Aorta (tissue), 5 donors: ENCODE measurements at places on chromosomes 12 and 14. TPM values are rescaled to one million over a fixed set of nuclear protein-coding genes. Genes with fewer than 3 reads are reported as not detected.

SLCO1B3 gene
- total RNA-seq, result 0.13 TPM

C12orf75 gene
- 75.9 TPM for total RNA-seq

LRP1-AS gene
- total RNA-seq, result not detected

PRB2 gene
- total RNA-seq, result not detected

RTL1 gene
- total RNA-seq, result not detected

SERPINA4 gene
- total RNA-seq, result not detected

- no peaks in the 10 kb centered on the region for H3K4me1 ChIP-seq
- H3K27me3 ChIP-seq, result no peaks in the 10 kb centered on the region
- DNase-seq, result peak; percentile 14
- H3K36me3 ChIP-seq, result no peaks in the 10 kb centered on the region
These were observed 19.2 kb upstream of the CORO1C start for GRCh38 chr12:108750526-108750925.

- H3K27ac ChIP-seq, result no peak overlapping the region
- H3K36me3 ChIP-seq, result no peaks in the 10 kb centered on the region
- H3K4me3 ChIP-seq, result no peak overlapping the region
- peaks cover 13% of the 10 kb centered on the region for H3K4me1 ChIP-seq
- no peaks in the 10 kb centered on the region for H3K27me3 ChIP-seq
- no peak for DNase-seq
These were observed 16.2 kb downstream of the PXN start for GRCh38 chr12:120249266-120249874.

DNA sequence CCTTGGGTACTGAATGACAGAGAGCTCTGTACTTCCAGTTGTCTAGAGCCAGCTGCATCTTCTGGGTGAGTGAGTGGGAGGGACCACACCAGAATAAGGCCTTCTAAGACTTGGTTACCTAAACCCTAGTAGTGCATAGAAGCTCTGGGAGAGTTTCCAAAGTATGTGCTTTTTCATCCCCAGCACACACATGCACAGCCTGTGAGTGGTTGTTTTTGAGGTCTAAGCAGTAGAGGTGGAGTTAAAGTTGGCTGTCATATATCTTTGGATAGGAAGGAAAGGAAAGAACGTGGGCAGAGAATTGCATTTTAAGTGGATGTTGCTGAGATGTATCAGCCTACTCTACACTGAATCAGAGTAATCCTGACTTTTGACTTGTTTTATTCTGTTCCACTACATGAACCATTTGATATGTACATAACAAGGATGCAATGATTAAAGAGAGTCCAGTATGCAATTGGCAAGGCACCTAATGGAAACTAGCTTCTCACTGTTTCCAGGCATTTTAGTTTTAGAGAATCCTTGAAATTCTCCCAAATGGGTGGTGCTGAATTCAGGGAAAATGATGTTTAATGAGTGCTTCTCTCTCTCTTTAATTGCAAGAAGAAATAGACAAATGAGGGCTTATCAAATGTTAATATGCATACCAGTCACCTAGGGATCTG lies 51.8 kb upstream of the PRICKLE1 start:
- H3K4me3 ChIP-seq, result no peak overlapping the region
- no peaks in the 10 kb centered on the region for H3K36me3 ChIP-seq
- DNase-seq, result no peak
- no peak overlapping the region for H3K27ac ChIP-seq
- H3K27me3 ChIP-seq, result no peaks in the 10 kb centered on the region
- no peaks in the 10 kb centered on the region for H3K4me1 ChIP-seq

GRCh38 chr14:104519721-104520120 lies 59.8 kb upstream of the C14orf180 start:
- no peak for DNase-seq
- no peak overlapping the region for H3K27ac ChIP-seq
- no peaks in the 10 kb centered on the region for H3K36me3 ChIP-seq
- H3K4me1 ChIP-seq, result no peaks in the 10 kb centered on the region

GRCh38 chr12:2526371-2526770 lies 268.4 kb upstream of the FKBP4 start:
- peaks cover 3% of the 10 kb centered on the region for H3K36me3 ChIP-seq
- no peak for DNase-seq
- H3K4me3 ChIP-seq, result no peak overlapping the region
- H3K4me1 ChIP-seq, result no peaks in the 10 kb centered on the region
- no peaks in the 10 kb centered on the region for H3K27me3 ChIP-seq
- no peak overlapping the region for H3K27ac ChIP-seq

GRCh38 chr12:119894916-119895315 lies 17.8 kb upstream of the CIT start:
- H3K4me3 ChIP-seq, result no peak overlapping the region
- H3K27me3 ChIP-seq, result no peaks in the 10 kb centered on the region
- no peaks in the 10 kb centered on the region for H3K4me1 ChIP-seq
- H3K36me3 ChIP-seq, result no peaks in the 10 kb centered on the region

- no peaks in the 10 kb centered on the region for H3K36me3 ChIP-seq
- no peaks in the 10 kb centered on the region for H3K4me1 ChIP-seq
- no peak overlapping the region for H3K27ac ChIP-seq
- DNase-seq, result peak; percentile 32
- H3K27me3 ChIP-seq, result no peaks in the 10 kb centered on the region
- H3K4me3 ChIP-seq, result no peak overlapping the region
These were observed 41.4 kb downstream of the C14orf132 start for GRCh38 chr14:96080571-96080970.

- H3K27ac ChIP-seq, result peak overlapping the region; percentile 89
- no peaks in the 10 kb centered on the region for H3K27me3 ChIP-seq
- no peaks in the 10 kb centered on the region for H3K4me1 ChIP-seq
- H3K36me3 ChIP-seq, result no peaks in the 10 kb centered on the region
These were observed 471 bp downstream of the XPOT start for GRCh38 chr12:64404470-64405256.

DNA sequence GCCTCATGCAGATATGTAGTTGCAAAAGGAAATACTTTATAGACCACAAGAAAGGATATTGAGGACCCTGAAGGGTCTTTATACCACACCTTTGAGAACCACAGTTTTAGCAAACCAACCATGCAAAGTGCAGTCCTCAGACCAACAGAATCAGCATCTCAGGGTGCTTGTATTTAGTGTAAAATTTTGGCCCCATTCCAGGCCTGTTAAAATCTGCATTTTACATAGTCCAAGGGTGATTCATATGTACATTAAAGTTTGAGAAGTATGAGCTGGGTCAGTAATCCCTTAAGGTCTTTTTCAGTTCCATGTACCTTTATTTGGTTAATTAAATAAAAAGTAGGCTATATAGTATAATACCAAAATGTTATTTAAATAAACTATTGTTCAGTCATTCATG lies 91.2 kb downstream of the WNK1 start:
- H3K4me3 ChIP-seq, result no peak overlapping the region
- H3K27me3 ChIP-seq, result no peaks in the 10 kb centered on the region
- H3K36me3 ChIP-seq, result no peaks in the 10 kb centered on the region
- no peak overlapping the region for H3K27ac ChIP-seq
- H3K4me1 ChIP-seq, result no peaks in the 10 kb centered on the region

DNA sequence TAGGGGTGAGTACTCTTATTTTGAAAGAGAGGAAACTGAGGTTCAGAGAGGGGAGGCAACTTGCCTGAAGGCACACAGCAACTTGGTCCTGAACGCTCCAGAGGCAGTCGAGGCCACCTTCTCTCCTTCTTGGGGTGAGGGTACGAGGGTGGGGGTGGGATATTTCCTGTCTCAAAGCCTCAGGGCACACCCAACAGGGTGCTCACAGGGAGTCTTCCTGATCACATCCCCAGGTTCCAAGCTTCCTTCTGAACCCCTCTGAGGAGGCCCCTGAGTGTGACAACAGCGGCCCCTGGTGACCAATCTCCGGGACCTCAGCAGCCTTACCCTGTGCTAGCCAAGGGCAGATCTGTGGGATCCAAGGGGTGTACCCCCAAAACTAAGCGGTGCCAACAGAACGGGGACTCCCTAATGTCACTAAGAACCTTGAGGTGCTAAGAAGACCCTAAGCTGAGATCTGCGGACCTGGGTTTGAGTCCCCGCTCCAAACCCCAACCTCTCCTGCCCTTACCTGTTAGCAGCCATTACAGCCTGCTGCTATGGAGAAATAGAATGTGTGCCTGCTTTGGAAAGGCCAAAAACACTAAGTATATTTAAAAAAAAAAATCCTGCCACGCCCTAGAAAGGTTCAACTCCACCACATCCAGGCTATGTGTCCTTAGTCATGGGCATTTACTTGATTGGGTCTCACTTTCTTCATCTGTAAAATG lies 57.9 kb downstream of the TRPV4 start:
- no peaks in the 10 kb centered on the region for H3K36me3 ChIP-seq
- H3K4me3 ChIP-seq, result no peak overlapping the region
- peak; percentile 91 for DNase-seq

- no peak overlapping the region for H3K27ac ChIP-seq
- peak overlapping the region; percentile 82 for H3K4me3 ChIP-seq
- H3K27me3 ChIP-seq, result no peaks in the 10 kb centered on the region
- no peak for DNase-seq
- H3K36me3 ChIP-seq, result no peaks in the 10 kb centered on the region
These were observed 577 bp downstream of the ATG101 start for GRCh38 chr12:52070185-52070925.

- H3K27me3 ChIP-seq, result no peaks in the 10 kb centered on the region
- H3K36me3 ChIP-seq, result no peaks in the 10 kb centered on the region
- H3K4me3 ChIP-seq, result no peak overlapping the region
- H3K27ac ChIP-seq, result no peak overlapping the region
These were observed 15.3 kb upstream of the PELI2 start for GRCh38 chr14:56102941-56103340.

DNA sequence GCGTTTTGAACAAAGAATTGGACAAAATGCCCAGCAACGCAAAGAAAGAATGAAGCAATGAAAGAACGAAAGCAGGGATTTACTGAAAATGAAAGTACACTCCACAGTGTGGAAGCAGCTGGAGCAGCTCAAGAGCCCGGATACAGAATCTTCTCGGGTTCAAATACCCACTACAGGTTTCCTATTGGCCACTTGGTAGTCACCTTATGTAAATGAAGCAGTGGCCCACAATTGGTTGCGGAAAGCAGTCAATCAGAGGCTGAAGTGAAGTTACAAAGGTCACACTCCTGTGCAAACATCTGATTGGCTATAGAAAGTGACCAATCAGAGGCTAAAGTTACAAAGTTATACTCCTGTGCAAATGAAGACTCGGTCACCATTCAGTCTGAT lies 15.0 kb upstream of the PPP1R13B start:
- no peaks in the 10 kb centered on the region for H3K27me3 ChIP-seq
- no peak overlapping the region for H3K4me3 ChIP-seq
- no peaks in the 10 kb centered on the region for H3K36me3 ChIP-seq

DNA sequence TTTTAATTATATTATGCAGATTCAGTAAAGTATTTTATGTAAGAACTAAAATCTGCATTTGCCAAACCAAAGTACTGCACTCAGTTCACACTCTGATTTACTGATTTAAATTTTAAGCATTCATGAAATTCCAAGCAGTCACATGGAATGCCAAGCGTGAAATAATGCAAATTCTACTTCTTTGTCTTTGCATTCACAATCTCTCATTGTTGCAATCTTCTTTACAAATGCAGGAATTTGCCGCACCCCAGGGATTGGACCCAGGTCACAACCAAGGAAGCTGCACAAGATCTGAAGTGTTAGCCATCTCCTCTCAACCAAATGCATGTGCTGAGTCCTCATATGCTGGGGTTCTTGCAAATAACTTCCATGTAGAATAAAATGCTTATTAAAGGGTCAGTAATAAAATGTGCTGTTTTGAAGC lies 71.9 kb downstream of the TUNAR start:
- no peaks in the 10 kb centered on the region for H3K4me1 ChIP-seq
- no peak for DNase-seq
- H3K27ac ChIP-seq, result no peak overlapping the region
- H3K27me3 ChIP-seq, result no peaks in the 10 kb centered on the region

- H3K4me3 ChIP-seq, result no peak overlapping the region
- peaks cover 15% of the 10 kb centered on the region for H3K36me3 ChIP-seq
- no peak for DNase-seq
- no peaks in the 10 kb centered on the region for H3K27me3 ChIP-seq
These were observed 25.1 kb downstream of the ANAPC5 start for GRCh38 chr12:121326996-121327674.

- H3K27ac ChIP-seq, result no peak overlapping the region
- no peak for DNase-seq
- H3K36me3 ChIP-seq, result no peaks in the 10 kb centered on the region
- no peaks in the 10 kb centered on the region for H3K4me1 ChIP-seq
- H3K4me3 ChIP-seq, result no peak overlapping the region
These were observed 124.2 kb downstream of the GLT1D1 start for GRCh38 chr12:128977441-128977840.

GRCh38 chr14:97311411-97311810 lies 514.2 kb downstream of the VRK1 start:
- no peaks in the 10 kb centered on the region for H3K27me3 ChIP-seq
- H3K27ac ChIP-seq, result no peak overlapping the region
- no peak overlapping the region for H3K4me3 ChIP-seq
- no peak for DNase-seq

DNA sequence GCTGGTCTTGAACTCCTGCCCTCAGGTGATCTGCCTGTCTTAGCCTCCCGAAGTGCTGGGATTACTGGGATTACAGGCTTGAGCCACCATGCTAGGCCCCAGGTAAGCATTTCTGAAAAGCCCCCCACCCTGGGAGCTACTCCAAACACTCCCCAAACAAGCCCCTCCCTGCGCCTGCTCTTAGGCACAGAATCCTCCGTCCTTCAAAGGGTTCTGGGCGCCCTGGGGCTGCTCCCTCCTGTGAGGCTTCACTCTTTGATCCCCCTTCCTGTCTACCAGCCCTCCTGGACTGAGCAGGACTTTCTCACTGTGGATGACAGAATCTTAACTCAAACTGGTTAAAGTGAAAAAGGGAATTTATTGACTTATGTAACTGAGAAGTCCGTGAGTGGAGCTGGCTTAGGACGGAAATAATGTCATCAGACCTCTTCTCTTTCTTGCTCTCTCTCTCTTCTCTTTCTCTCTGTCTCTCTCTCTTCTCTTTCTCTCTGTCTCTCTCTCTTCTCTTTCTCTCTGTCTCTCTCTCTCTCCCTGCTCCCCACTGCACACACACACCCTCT lies 66.9 kb upstream of the CLMN start:
- no peaks in the 10 kb centered on the region for H3K27me3 ChIP-seq
- no peak overlapping the region for H3K4me3 ChIP-seq
- DNase-seq, result no peak
- H3K27ac ChIP-seq, result no peak overlapping the region
- no peaks in the 10 kb centered on the region for H3K36me3 ChIP-seq
- no peaks in the 10 kb centered on the region for H3K4me1 ChIP-seq

- no peak overlapping the region for H3K4me3 ChIP-seq
- no peaks in the 10 kb centered on the region for H3K36me3 ChIP-seq
- DNase-seq, result no peak
- H3K27ac ChIP-seq, result no peak overlapping the region
- H3K27me3 ChIP-seq, result no peaks in the 10 kb centered on the region
These were observed 87.3 kb upstream of the DHRS4 start for GRCh38 chr14:23866269-23866668.
